Stimulated activated CD8-positive, alpha-beta memory T cell treated with anti-CD3 and anti-CD28 coated beads, Interleukin-4, amount 100 ng/mL, for 1 hour (primary cell): ENCODE measurements at places on chromosomes 3 and 15.
A peak's percentile ranks its signal among the peaks of the same experiment; 100 is the strongest.

DNA sequence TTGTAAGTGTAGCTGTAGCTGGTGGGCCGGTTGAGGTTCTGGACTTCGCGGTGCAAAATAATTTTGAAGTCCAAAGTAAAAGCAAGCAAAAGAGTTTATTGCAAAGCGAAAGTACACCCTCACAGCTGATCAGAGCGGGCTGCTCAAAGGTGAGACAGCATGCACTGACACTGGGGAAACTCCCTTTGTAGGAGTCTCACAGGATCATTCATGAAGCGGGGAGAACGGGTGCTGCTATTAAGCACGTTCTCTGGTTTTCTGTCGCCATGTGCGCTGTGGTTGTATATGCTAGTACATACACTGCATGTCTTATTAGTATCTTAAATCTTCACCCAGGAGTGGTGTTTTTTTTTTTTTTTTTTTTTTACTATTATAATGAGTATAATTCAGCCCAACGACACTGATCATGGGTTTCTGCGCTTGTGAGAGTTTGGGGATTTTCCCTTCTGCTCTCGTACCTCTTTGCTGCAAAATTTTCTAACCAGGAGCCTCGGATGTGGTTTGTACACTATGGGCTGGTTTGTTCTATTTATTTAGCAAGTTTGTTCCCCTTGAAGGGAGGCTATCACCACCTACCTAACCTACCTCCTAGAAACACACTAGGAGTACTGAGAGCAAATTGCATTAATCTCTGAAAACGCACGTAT, 1.4 kb upstream of the AP4E1 start:
- peak; percentile 51 for DNase-seq

GRCh38 chr15:71494563-71495397, 315.6 kb upstream of the NR2E3 start:
- DNase-seq, result no peak

DNA sequence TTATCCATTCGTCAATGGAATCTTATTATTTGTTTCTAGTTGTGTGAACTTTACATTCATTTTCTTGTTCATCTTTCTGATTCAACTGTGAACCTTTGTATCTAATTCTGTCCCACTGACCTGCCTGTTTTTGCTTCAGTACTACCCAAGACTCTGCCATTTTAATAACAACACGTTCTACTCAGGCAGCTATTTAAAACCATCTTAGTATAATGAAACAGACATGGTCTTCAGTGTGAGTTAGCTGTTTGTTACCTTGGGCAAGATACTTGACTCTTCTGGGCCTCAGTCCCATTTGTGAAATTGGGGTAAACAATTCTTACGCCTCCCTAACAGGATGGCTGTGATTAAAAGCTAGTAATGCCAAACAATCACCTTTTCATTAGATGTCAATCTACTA, 1.6 kb downstream of the BTBD1 start:
- DNase-seq, result no peak

DNA sequence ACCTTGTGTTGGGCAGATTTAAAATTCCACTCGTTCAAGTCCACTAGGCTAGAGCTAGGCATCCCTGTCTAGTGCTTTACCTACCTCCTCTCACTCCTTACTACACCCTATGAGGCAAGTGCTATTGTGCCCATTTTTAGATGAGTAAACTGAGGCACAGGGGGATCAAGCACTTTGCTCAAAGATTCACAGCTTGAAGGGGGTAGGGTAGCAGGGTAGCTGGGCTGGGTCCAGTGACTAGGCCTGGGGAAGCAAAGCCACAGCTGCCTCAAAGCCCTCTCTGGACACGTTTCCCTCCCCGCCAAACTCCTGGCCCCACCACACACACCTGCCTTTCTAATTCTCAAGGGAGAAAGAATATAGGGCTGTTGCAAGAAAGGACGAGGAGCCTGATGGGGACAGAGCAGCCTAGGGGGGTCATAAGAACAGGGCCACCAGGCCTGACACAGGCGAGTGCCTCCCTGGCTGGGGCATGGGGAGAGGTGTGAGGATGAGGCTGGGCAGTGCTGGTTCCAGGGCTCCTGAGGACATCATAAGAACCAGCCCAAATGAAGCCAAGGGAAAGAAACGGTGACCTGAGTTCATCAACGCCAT, 34.8 kb upstream of the SFMBT1 start:
- no peak for DNase-seq

GRCh38 chr3:149830902-149831301, 17.9 kb downstream of the RNF13 start:
- no peak for DNase-seq

GRCh38 chr3:192382861-192383260, 344.5 kb downstream of the FGF12 start:
- DNase-seq, result no peak

DNA sequence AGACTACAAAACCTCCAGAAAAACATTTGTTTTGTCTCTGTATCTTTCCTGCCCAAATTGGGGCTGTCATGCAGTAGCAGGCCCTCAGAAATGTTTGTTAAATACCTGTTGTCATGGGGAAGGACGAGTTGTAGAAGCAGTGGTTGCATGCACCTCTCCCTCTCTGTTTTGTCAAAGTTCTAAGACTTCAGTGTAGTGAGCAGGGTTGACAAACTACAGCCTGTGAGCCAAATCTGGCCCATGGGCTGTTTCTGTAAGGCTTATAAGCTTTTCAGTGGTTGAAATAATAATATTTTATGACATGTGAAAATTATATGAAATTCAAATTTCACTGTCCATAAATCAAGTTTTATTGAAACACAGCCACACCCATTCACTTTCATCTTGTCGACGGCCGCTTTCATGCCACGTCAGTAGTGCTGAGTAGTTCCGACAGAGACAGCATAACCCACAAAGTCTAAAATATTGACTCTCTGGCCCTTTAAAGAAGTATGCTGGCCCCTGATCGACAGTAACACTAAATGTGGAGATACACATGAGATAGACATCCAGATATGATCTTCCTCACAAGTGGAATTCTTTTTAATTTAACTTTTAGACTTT, 102.9 kb downstream of the PDZRN3 start:
- no peak for DNase-seq

DNA sequence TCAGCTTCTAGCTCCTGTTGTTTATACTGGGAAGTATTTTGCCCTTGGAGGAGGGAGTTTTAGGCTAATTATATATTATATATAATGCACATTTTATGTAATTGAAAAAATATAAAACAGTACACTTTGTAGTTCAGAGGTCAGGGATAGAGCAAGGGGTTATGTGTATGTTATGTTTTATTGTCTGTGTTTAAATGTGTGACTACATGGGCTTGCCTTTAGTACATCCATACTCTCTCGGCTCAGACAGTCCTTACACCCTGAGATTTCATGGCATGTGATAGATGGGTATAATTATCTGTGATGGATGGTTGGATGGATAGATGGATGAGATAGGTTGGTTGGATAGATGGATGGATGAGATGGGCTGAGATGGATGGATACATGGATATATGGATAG, 17.4 kb upstream of the ST3GAL6 start:
- DNase-seq, result no peak

- DNase-seq, result no peak
Measured at GRCh38 chr3:88150371-88150770, 612 bp downstream of the C3orf38 start.

DNA sequence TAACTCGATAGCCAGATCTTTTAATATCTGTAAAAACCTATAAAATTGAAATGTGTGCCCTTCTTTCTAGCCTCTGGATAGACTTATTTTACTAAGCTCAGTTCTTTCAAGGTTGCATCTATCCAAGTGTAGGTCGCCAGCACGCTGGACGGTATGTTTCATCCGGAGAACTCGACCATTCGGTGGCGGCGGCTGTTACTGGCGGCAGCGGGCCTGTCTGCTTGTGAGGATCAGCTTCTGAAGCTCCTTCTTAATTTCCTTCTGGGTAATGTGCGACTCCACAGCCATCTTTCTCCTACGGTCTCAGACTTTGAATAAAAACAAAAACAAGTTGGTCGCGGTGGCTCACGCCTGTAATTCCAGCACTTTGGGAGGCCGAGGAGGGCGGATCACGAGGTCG, 4.1 kb downstream of the PP2D1 start:
- DNase-seq, result no peak

- DNase-seq, result peak; percentile 5
Measured at GRCh38 chr3:177597311-177598096, 400.2 kb upstream of the TBL1XR1 start.

GRCh38 chr3:142087676-142088075, 61.7 kb downstream of the TFDP2 start:
- no peak for DNase-seq

DNA sequence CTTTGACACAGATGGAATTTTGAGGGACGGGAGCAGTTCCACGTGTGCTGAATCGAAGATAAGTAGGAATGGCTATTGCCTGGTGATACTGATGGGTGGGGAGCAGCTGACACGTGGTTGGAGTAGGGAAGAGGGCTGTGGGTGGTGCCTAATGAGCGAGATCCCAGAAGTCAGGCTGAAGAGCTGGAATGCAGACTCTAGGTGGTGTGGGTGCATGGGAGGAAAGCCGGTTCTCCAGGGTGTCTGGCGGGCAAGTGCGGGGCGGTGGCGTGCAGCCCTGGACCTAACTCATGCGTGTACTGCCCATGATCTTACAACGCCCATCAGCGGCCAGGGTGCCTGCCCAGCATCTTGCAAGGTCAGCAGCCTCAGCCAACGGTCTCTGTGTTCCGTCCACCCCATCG, 63.1 kb downstream of the ARNT2 start:
- DNase-seq, result no peak

DNA sequence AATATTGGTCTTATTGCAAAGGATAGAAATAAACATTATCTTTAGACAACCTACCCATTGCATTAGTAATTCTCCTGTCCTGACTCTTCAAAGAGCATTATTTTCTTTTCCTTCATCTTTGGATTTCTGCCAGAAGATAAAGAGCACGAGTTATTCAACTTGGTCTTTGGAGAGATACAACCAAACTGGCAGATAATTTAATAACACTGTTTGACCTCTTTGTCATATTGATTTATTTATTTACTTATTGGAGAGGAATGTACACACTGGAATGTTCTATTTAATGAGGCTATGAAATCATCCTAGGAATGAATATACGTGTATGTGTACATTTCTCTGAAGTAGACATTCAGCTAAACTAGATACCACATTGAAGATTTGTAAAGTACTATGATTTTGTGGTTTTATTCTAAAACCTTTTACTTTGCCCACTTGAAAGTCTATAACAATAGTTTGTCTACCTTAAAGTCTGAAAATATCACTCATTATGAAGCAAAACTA, 462.1 kb downstream of the C3orf38 start:
- DNase-seq, result no peak

DNA sequence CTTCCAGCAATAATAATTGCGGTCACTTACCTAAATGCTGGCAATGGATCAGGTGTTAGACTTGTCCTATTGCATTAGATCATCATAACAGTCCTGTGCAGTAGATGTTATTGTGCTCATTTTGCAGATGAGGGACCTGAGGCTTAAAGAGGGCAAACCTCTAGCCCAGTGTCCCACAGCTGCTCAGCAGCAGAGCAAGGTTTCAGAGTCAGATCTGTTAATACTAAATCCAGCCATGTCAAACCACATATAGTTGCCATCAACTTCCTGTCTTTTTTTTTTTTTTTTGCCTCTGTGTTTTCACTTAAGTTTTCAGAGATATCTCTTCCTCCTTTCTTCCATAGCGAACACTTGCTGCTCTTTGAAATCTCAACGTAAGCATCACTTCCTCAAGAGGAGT, 12.1 kb downstream of the FEZF2 start:
- DNase-seq, result no peak

- DNase-seq, result no peak
Measured at GRCh38 chr15:52086011-52086786, 26.4 kb downstream of the BCL2L10 start.
